ENCODE measurements at places on chromosomes 3 and 15. TPM values are rescaled to one million over a fixed set of nuclear protein-coding genes. Genes with fewer than 3 reads are reported as not detected.
A peak's percentile ranks its signal among the peaks of the same experiment; 100 is the strongest.

Gene PTX3
- total RNA-seq: not detected

Gene C3orf85
- not detected for total RNA-seq

- H3K27ac ChIP-seq: no peak overlapping the region
- no peaks in the 10 kb centered on the region for H3K36me3 ChIP-seq
- no peak overlapping the region for H3K4me3 ChIP-seq
- peaks cover 2% of the 10 kb centered on the region for H3K27me3 ChIP-seq
Measured at GRCh38 chr3:66098436-66098835, 59.7 kb upstream of the MAGI1 start.

- H3K4me1 ChIP-seq: no peaks in the 10 kb centered on the region
- H3K36me3 ChIP-seq: no peaks in the 10 kb centered on the region
- H3K4me3 ChIP-seq: no peak overlapping the region
- no peak for DNase-seq
- peaks cover 2% of the 10 kb centered on the region for H3K27me3 ChIP-seq
- no peak overlapping the region for H3K27ac ChIP-seq
Measured at GRCh38 chr3:19898721-19899120, 35.3 kb downstream of the EFHB start.

- H3K36me3 ChIP-seq: no peaks in the 10 kb centered on the region
- H3K4me1 ChIP-seq: no peaks in the 10 kb centered on the region
- no peak for DNase-seq
Measured at GRCh38 chr15:100026041-100026440, 292.8 kb upstream of the LYSMD4 start.

DNA sequence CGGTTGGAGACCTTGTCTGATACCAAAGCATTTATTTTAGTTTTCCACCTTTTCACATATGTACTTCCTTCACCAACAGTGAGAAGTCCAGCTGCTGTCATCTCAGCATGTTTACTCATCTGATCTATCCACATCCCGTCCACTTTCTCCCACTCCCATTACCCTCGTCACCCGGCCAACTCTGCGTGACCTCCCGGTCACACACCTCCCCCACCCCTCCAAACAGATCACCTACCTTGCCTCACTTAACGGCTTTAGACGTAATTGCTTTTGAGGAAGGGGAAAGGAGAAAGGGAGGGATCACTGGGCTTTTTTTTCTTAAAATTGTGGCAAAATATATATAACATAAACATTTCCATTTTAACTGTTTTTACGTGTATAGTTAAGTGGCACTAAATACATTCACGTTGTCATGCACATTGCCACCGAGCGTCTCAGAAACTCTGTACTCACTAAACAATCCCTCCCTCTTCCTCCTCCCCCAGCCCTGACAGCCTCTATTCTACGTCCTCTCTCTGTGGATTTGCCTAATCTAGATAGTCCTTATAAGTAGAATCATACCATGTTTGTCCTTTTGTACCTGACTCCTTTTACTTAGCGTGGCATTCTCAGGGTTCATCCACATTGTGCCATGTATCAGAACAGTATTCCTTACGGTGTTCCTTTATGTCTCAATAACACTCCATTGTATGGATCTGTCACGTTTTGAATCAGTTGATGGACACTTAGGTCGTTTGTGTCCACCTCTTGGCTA lies 67.2 kb downstream of the LMLN start:
- no peak for DNase-seq
- H3K36me3 ChIP-seq: no peaks in the 10 kb centered on the region
- no peak overlapping the region for H3K4me3 ChIP-seq

- H3K27me3 ChIP-seq: peaks cover 8% of the 10 kb centered on the region
- H3K36me3 ChIP-seq: no peaks in the 10 kb centered on the region
- H3K4me3 ChIP-seq: no peak overlapping the region
Measured at GRCh38 chr3:122004991-122005565, 17.0 kb downstream of the ILDR1 start.

- H3K4me3 ChIP-seq: no peak overlapping the region
- H3K36me3 ChIP-seq: no peaks in the 10 kb centered on the region
- peak; percentile 46 for DNase-seq
- no peaks in the 10 kb centered on the region for H3K27me3 ChIP-seq
- H3K4me1 ChIP-seq: peaks cover 9% of the 10 kb centered on the region
Measured at GRCh38 chr3:102074946-102075345, 225.6 kb downstream of the NFKBIZ start.

- no peaks in the 10 kb centered on the region for H3K27me3 ChIP-seq
- H3K36me3 ChIP-seq: no peaks in the 10 kb centered on the region
Measured at GRCh38 chr3:197028728-197029510, 698 bp downstream of the MELTF start.

GRCh38 chr3:116188231-116188785 lies 257.0 kb downstream of the LSAMP start:
- no peaks in the 10 kb centered on the region for H3K27me3 ChIP-seq
- H3K4me3 ChIP-seq: no peak overlapping the region
- H3K27ac ChIP-seq: no peak overlapping the region

DNA sequence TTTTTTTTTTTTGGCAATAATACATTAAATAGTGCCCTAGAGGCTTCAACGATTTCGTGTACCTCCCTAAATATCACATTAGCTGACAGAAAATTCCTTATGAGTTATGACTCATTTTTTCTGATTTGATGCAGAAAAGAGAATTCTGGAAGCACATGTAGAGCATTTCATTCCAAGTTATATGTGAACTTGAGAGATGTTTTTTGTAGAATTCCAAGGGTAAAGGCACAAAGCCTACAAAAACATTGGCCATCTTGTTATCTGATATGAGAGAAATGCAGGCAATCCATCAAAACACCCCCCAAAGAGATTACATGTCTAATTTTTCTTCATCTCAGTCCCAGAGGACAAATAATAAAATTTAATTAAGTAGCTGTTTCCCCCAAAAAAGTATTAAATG lies 6.7 kb upstream of the PFN2 start:
- H3K36me3 ChIP-seq: no peaks in the 10 kb centered on the region
- no peaks in the 10 kb centered on the region for H3K4me1 ChIP-seq
- no peak for DNase-seq

DNA sequence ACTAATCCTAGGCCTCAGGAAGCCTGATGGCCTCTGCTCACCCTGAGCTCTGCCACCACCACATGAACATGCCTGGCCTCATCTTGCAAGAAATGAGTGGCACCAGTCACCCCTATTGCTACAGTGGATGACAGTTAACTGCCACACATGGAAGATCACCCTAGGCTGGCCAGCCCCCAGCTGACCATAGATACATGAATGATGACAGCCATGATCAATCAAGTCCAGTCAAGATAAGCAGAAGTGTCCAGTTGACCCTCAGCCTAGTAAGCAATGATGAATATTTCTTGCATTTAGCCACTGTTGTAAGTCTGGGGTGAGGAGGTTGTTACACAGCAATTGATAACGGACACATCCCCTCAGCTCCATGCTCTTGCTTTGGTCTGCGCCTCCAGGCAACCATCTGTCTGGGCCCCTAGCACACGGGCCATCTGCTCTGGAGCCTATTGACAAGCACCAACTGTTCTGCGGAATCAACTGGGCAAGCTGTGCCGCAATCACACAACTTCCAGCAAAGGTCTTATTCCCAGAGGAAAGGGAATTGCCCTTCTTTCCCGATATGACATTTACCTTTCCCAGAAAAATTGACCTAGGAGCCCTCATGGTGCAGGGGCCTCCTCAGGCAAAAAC lies 2.2 kb upstream of the LYZL4 start:
- peaks cover 8% of the 10 kb centered on the region for H3K27me3 ChIP-seq
- H3K4me3 ChIP-seq: no peak overlapping the region
- H3K4me1 ChIP-seq: no peaks in the 10 kb centered on the region
- H3K27ac ChIP-seq: no peak overlapping the region
- H3K36me3 ChIP-seq: no peaks in the 10 kb centered on the region
- no peak for DNase-seq

DNA sequence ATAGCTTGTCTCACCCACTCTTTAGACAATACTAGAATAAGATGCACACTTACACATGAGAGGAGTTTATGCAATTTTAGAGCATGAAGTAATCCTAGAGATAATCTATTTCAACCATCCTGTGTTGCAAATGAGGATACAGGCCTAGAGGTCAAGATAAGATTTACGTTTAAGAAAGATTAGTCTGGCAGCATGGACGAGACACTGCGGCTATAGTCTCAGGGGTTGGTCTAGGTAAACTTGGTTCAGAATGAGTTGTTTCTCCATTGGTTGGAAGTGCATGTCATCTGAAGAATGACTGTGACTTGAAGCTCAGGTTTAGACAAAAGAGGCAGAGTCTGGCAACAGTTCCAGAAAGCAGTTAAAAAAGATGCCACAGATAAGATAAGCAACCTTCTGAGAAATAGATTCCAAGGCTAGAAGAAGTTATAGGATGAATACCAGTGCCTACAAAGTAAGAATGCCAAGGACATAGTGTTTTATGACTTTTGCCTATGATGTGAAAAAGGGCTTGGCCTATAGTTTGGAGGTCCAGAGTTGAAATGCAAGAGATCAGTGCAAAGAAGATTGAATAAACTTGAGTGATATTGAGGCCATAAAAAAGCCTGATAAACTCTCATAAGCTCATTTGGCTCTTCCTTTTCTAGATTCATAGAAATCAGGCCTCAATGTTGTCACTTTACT lies 631.0 kb downstream of the SQOR start:
- H3K4me1 ChIP-seq: no peaks in the 10 kb centered on the region
- H3K4me3 ChIP-seq: no peak overlapping the region
- H3K27me3 ChIP-seq: no peaks in the 10 kb centered on the region
- H3K36me3 ChIP-seq: no peaks in the 10 kb centered on the region

- H3K4me3 ChIP-seq: no peak overlapping the region
- no peaks in the 10 kb centered on the region for H3K27me3 ChIP-seq
- H3K36me3 ChIP-seq: no peaks in the 10 kb centered on the region
Measured at GRCh38 chr3:142281474-142281873, 56.1 kb upstream of the GK5 start.

DNA sequence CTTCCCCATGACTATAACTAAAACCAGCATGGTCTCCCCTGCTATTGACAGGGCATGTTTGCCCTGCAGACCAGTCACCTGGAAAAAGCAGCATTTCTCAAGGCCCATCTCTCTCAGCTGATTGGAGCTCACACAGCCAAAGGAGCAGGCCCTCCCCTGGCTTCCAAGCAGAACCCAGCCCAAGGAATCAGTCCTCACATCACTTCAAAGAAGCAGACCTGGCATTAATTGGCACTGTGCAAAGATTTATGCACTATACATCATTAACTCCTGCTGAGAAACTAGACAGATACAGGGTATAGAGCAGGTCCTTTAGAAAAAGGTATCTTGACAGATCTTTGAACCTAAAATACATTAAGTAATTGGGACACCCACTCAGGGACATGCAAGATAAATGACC lies 323.8 kb upstream of the PPP2R3A start:
- H3K27ac ChIP-seq: no peak overlapping the region
- no peak overlapping the region for H3K4me3 ChIP-seq
- DNase-seq: no peak
- no peaks in the 10 kb centered on the region for H3K36me3 ChIP-seq
- H3K27me3 ChIP-seq: no peaks in the 10 kb centered on the region

GRCh38 chr3:129278966-129279906 lies 566 bp downstream of the HMCES start:
- peak overlapping the region; percentile 96 for H3K27ac ChIP-seq
- peaks cover 44% of the 10 kb centered on the region for H3K4me1 ChIP-seq
- DNase-seq: peak; percentile 88
- peaks cover 58% of the 10 kb centered on the region for H3K36me3 ChIP-seq
- peak overlapping the region; percentile 99 for H3K4me3 ChIP-seq

GRCh38 chr3:128523591-128523990 lies 30.6 kb upstream of the GATA2 start:
- H3K36me3 ChIP-seq: no peaks in the 10 kb centered on the region
- H3K27me3 ChIP-seq: peaks cover 31% of the 10 kb centered on the region
- no peak for DNase-seq
- no peak overlapping the region for H3K27ac ChIP-seq
- H3K4me1 ChIP-seq: no peaks in the 10 kb centered on the region
